ENCODE measurements at places on chromosomes 1 and 21.

DNA sequence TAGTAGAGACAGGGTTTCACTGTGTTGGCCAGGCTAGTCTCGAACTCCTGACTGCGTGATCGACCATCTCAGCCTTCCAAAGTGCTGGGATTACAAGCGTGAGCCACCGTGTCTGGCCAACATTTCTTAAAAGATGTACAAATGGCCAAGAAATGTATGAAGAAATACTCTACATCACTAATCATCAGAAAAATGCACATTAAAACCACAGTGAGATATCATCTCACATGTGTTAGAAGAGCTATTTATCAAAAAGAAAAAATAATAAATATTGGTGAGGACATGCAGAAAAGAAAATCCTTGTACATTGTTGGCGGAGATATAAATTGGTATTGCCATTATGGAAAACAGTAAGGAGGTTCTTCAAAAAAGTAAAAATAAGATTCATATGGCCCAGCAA is 33.6 kb upstream of the TNFSF18 start:
- DNase-seq: no peak

GRCh38 chr1:155253797-155254196 is 1.5 kb downstream of the ENTREP3 start:
- DNase-seq: no peak

GRCh38 chr1:108063703-108064102 is 98.7 kb upstream of the VAV3 start:
- DNase-seq: no peak

DNA sequence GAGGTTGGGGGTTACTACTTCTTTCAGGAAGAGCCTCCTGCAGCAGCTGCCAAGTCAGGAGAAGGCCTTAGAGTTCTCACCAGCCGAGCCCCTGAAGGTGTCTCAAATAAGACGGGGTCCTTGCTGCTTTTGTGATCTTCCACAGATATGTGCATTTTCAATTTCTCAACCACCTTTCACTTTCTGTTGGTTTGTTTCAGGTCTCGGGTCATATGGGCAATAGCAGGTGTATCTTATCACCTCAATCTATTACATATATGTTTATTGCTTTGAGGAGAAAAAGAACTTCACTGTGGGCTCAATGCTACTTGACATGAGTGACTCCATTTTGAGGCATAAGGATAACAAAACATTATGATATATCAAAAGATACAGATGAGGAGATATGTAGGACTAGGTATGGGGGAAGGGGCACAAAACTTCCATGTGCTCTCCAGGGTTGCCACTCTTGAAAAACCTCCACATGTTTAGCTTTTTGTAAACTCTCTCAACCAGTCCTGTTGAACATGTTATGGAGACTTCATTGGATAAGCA is 1171.4 kb upstream of the ADGRL2 start:
- no peak for DNase-seq

DNA sequence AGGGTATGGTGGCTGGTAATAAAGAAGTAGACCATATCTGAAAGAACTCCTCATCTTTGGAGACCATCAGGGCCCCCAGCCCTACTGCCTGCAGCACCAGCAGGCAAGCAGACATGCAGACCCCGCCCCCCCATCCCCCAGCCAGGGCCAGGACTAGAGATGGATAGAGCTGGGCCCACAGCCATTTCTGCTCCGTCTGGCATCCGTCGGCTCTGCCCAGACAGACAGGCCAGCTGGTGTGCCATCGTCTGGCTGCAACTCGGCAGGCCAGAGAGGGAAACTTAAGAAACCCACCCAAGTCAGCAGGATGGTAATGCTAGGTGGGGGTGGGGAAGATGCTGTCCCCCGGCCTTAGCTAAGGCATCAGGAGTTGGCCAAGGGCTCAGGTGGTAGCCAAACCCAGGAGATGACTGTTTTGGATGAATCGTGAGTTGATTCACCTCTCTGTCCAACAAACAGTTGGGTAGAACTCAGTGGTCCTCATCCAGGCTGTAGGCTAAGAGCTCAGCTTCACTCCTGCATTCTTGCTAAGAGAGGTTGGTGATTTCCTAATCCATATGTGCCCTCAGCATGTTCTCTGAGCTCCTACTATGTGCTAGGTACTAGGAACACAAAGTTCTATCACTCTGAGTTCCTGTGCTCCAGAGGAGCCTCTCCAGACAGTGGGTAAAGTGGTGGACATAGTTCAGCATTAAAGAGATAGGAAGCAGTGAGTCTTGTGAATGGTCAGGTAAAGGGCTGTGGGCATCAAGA is 23.2 kb upstream of the TMEM222 start:
- DNase-seq: no peak

GRCh38 chr1:7940745-7941436 is at the start of gene TNFRSF9:
TNFRSF9 (minus strand) TSS chr1:7940839; CDS start chr1:7939994, 845 bp downstream.
- no peak for DNase-seq

DNA sequence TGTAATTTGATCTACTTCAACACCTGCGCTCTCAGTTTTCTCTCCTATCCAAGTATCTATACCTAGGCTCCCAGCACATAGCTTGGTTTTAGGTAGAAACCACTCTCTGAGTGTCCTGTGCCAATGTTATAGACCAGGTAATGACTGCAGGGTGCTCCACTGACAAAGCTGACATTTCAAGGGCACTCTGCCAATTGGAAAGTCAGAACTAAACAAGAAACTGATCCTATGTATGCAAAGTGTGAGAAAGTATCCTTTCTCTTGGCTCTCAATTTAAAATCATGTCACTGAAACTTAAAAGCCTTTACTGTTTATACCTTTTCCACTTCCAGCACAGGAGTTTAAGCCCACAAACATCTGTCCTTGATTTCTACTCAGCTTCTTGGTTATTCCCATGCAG is 45.0 kb upstream of the AIM2 start:
- DNase-seq: peak; percentile 3

DNA sequence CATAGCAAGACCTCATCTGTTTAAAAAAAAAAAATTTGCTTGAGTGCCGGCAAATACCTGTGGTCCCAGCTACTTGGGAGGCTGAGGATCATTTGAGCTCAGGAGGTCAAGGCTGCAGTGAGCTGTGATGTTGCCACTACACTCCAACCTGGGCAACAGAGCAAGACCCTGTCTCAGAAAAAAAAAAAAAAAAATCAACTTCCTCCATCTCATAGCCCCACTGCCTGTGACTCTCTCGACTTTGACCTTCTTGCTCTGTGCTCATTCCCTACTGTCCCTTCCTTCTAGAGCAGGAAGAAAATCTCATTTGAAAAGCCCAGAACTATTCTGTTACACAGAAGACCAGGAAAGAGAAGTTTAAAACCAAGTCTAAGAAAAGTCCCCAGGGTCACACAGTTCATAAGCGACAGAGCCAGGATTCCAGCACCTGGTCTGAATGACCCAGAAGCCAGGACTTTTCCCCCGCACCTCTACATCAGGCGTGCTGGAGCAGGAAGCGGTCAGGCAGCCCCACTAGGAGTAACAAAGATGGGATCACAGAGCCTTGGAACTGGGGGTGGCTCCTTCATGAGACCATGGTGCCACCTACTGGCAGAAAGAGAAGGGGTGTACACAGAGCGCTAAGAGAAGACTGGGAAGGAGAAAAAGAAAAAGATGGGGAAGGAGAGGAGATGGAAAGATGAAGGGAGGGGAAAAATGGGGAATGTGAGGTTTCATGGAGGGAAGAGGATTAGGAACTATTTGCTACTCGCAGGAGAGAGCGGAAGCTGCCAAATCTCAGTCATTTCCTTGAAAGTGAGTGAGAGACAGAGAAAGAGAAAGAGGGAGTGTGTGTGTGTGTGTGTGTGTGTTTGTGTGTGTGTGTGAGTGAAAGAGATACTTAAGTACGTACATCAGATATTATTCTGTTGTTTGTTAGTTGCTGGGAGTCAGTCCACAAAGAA is 3.1 kb upstream of the P3R3URF start:
- peak; percentile 86 for DNase-seq

- no peak for DNase-seq
These were observed 28.3 kb downstream of the CAPZB start for GRCh38 chr1:19456968-19457441.

GRCh38 chr1:232925421-232926220 is 24.8 kb upstream of the NTPCR start:
- peak; percentile 1 for DNase-seq

DNA sequence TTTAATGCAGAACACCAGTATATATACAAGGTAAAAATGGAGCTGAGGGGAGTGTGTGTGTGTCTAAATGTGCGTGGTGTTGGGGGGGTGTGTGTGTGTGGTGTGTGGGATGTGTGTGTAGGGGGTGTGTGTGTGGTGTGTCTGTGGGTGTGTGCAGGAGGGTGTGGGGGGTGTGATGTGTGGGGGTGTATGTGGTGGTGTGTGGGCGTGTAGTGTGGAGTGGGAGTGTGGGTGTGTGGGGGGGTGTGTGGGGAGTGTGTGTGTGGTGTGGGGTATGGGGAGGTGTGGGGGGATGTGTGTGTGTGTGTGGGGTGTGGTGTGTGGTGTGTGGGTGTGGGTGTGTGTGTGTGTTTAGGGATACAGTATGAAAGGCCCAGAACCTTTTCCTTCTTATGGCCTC is 202.3 kb upstream of the CACYBP start:
- DNase-seq: no peak

- no peak for DNase-seq
These were observed 282 bp upstream of the LYPLAL1 start for GRCh38 chr1:219173434-219173757.

Measured in NCI-H345 (cell line).